KBM-7 (cell line): ENCODE measurements at places on chromosomes 16 and 17.
A peak's percentile ranks its signal among the peaks of the same experiment; 100 is the strongest.

GRCh38 chr17:72432143-72432621 lies 311.4 kb downstream of the SOX9 start:
- no peak for DNase-seq

GRCh38 chr16:15958703-15959348 lies 9.4 kb downstream of the ABCC1 start:
- DNase-seq, result no peak

- peak; percentile 27 for DNase-seq
Observed at GRCh38 chr17:51640108-51640622, 379.8 kb downstream of the UTP18 start.

GRCh38 chr17:5785338-5785737 lies 201.0 kb upstream of the NLRP1 start:
- no peak for DNase-seq

GRCh38 chr16:66304151-66304550 lies 62.3 kb upstream of the CDH5 start:
- no peak for DNase-seq

GRCh38 chr17:977166-977565 lies 2.4 kb downstream of the NXN start:
- DNase-seq, result no peak
